ENCODE measurements at places on chromosomes 13 and 19.
A peak's percentile ranks its signal among the peaks of the same experiment; 100 is the strongest.

- DNase-seq: no peak
These were observed 4.0 kb downstream of the PIK3R2 start for GRCh38 chr19:18156841-18157464.

DNA sequence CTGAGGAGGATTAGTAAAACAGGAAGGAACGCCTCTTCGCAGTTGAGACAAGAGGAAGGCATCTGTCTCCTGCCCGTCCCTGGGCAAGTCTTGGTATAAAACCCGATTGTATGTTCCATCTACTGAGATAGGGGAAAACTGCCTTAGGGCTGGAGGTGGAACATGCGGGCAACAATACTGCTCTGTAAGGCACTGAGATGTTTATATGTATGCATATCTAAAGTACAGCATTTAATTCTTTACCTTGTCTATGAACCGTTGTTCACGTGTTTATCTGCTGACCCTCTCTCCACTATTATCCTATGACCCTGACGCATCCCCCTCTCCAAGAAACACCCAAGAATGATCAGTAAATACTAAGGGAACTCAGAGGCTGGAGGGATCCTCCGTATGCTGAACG lies 722 bp upstream of the TIMM50 start:
- DNase-seq: no peak

- no peak for DNase-seq
These were observed 67.2 kb downstream of the UQCRFS1 start for GRCh38 chr19:29145756-29146155.

GRCh38 chr13:47277774-47278173 lies 380.9 kb upstream of the HTR2A start:
- no peak for DNase-seq

- DNase-seq: no peak
These were observed 761.5 kb downstream of the PCDH9 start for GRCh38 chr13:66468656-66469055.

DNA sequence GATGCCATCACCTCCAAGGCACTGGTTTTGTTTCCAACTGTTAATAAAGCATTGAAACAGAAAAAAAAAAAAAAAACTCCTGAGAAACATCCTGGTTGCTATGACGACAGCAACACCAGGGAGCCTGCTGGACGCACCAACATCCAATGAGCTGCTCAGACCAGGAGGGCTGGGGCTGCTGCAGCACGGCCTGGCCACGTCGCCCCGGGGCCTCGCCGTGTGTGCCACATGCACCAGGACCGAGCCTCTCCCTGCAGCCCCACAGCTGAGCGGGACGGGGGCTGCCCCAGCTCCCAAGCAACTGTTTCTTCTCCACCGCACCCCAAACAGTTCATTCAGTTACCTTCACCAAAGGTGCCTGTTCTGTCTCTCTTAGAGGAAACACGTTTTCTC lies 54.5 kb downstream of the RASA3 start:
- no peak for DNase-seq

- DNase-seq: no peak
These were observed 2.7 kb downstream of the RPL36 start for GRCh38 chr19:5692723-5693194.

- no peak for DNase-seq
These were observed 221.9 kb upstream of the SLC10A2 start for GRCh38 chr13:103288114-103288513.

GRCh38 chr19:6738787-6739389 lies 592 bp upstream of the TRIP10 start:
- DNase-seq: no peak

- no peak for DNase-seq
These were observed 140.7 kb downstream of the KCTD12 start for GRCh38 chr13:76745261-76746200.

DNA sequence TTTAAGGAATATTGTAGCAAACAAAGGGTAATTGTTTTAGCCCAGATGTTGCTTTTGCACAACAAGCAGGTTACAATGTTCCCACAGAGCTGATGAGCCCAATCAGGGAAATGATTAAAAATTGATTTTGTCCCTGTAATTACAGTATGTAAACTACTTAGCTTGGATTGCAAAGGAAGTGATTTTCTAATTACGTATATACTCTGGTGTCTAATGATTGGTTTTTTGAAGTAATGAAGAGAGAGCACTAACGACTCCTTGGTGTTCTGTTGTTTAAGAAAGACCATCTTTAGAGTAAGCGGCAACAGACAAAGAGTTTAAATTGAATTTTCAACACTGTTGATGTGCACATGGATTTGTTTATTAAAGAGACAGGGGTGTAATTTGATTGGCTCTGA lies 95.3 kb upstream of the ZNF536 start:
- DNase-seq: no peak

GRCh38 chr13:109610517-109610916 lies 175.9 kb downstream of the IRS2 start:
- peak; percentile 5 for DNase-seq

- DNase-seq: no peak
These were observed 93.7 kb downstream of the RBM26 start for GRCh38 chr13:79312340-79312855.

DNA sequence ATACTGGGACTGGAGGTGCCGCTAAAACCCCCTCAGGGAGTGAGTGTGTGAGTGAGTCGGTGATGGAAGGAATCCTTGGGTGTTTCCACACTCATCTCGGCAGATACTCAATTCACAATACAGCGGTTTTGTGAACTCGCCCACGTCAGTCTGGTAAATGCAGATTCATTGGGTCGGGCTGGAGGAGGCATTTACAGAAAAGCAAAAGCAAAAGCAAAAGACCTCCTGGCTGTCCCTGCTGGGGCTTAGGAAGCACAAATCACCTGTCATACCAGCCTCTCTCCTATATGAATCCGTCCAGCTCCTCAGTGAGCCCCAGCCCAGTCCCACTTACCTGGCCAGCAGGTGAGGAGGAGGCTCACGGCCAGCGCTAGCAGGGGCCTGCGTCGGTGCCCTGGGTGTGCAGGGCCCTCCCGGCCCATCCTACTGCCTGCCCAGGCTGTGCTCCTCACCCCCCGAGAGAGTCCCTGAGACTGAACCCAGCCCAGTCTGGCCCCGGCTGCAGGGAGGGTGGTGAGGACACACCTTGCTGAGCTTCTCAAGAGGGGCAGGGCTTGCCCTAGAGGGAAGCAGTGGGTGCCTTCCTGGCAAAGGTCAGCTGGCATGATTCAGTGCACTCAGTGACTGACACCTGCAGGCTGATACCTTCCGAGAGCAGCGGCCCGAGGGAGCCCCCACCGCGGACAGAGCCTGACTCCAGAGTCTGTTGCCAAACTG lies at the start of gene MUC16:
MUC16 (minus strand) TSS at position 475 of the 717 bp plus-strand sequence.
- DNase-seq: no peak

DNA sequence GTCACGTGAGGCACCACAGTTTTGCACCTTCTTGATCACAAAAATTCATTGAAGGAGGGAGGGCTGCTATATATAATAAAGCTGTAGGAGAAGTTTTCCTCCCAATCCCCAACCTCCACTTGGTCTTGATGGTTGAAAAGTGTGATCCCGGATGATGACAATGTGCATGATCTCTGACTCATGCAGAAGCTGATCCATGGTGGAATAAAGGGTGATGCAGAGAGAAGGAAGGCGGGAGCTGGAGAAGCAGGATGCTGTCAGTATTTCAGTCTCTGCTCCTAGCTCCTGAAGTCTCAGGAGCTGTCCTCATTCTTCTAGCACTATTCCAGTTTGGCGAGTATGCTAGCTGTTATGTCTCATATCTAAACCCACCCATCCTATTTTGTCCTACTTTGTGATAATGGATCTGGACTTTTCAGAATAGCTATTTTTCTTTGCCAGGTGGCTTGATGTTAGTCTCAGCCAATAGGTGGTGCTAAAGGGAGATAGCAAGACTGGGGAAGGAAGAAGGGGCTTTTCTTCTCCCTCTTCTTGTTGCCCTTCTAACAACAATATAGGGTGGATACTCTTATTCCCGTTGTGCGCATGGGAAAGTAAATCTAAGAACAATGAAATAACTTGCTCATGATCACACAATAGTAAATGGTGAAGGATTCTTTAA lies 65.6 kb upstream of the HTR2A start:
- no peak for DNase-seq

DNA sequence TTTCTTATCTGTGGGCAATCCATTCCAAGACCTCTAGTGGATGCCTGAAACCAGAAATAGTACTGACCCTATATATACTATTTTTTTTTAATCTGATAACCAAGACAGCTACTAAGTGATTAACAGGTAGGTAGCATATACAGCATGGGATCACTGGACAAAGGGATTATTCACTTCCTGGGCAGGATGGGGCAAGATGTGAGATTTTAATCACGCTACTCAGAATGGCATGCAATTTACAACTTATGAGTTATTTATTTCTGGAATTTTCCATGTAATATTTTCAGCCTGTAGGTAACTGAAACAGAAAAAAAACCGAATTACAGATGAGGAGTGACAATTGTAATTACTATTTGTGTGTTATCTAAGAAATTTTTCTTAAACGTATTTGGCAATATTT lies 41.2 kb downstream of the ZIC2 start:
- DNase-seq: no peak

- DNase-seq: peak; percentile 77
These were observed 2.0 kb downstream of the SLC1A5 start for GRCh38 chr19:46786236-46787039.

DNA sequence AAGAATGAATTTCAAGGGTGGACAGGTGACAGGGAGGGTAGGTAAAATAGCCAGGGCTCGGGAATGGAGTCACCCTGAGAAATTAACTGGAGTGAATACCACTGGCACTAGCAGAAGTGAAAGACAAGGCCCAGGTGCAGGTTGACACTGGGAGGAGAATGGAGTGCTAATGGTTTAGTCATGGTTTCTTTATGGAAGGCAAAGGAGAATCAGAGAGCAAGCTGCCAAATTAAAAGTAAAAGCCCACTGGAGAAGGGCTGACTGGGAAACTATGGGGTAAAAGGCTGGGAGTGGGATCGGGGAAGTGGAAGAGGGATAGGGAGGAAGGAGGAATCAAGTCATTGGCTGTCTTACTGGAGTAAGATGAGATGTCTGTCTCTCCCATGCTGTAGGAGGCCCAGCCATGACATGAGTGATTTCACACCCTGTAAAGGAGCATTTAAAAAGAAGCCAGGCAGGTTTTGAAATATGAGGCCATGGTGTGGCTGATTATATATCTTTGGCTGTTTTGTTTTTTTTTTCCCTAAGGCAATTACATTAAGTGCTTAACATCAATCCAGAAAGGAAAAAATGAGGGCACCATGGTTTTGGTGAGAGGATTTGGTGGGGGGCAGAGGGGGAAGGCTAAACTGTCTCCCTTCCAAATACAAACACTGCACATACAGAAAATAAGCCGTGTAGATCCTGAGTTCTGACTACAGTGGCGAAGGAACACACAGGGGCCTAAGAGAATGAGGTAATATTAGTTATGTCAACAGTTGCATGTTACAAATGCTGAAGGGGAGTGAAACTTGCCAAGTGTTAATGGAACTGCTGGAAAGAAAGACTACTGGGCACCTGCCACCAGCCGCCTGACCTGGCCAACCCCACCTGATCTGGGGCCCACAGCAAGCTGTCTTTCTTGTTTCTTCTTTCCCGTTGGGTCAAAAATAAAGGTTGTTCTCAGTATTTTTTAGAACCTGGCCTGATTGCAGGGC lies 183.5 kb upstream of the TSC22D1 start:
- DNase-seq: no peak

DNA sequence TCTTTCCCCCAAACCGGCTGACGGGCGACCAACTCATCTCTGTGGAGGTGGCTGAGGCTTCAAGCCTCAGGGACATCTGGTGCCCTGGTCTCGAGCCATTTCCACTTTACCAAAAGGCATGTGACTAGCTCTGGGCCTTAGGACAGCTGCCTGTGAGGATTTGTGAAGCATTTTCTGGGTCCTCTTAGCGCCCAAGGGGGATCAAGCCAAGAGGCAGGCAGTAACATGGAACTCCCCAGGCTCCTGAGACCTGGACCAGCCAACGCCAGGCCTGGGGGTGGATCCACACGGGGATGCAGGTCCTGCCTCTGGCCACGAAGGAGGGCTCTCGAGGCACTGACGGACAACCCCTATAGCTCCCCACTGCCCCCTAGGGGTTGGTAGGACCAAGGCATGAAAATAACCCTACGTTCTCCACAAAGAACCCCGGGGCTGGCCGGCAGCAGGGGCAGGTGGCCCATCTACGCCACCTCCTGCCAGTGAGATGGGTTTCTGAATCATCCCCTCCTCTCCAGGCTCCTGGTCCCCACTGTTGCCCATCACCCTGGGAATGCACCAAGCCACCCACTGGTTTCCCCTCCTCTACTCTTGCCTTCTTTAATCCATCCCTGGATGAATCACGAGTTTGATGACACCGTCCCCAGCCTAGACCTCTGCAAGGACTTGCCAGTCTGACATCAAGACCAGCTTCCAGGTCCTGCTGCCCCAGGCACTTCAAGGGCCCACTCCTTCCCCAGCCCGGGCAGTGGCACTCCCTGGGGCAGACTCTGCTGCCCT lies 7.0 kb upstream of the MYDGF start:
- DNase-seq: no peak

DNA sequence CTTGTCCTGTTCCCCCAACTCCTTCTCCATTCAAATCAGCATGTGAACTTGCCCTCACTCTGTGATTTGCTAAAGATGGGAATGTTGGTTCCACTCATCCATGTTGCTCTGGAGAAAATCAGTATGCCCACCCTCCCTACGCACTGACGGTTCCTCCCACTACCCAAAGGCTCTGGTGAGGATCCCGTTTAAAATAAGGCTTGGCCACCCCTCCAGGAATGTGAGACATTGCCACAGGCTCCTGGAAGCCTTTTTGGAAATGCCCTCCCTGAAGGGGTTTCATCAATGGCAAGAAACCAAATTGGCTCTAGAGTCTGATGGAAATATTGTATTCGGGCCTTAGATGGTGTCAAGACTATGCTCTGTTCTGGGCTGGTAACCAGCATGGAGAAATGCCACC lies 187.3 kb downstream of the USP12 start:
- DNase-seq: no peak

DNA sequence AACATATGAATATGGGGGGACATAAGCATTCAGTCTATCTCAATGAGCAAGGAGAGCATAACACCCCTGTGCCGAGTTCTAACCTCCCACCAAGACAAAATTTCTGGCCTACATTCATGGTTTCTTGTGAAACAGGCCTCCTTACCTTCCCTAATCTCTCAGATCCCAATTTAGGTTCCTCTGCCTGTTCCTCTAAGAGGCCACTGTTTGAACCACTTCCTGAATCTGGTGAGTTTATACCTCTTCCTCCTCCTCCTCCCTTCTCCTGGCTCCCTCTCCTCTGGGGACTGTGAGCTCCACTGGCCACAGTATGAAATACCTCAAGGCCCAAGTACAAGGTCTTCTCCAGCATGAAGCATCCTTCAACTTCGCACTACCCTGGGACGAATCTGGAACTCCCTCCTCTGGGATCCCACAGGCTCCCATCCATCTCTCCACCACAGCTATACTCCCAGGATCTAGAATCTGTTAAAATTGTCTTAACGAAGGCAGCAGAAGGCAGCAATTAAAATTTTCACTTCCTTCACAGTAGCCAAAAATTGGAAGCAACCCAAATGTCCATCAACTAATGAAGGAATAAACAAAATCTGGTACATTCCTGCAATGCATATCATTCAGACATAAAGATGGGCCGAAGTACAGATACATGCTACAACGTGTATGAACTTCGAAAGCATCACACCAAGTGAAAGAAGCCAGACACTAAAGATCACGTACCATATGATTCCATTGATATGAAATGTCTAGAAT lies 7.8 kb upstream of the SIGLECL1 start:
- no peak for DNase-seq

- no peak for DNase-seq
These were observed 10.4 kb upstream of the GIPR start for GRCh38 chr19:45657520-45658167.

GRCh38 chr13:45209229-45209628 lies 8.4 kb upstream of the KCTD4 start:
- DNase-seq: no peak

- DNase-seq: no peak
These were observed 69.6 kb upstream of the PCDH9 start for GRCh38 chr13:67299751-67300150.

GRCh38 chr13:55516610-55517009 lies 1624.1 kb upstream of the PRR20A start:
- no peak for DNase-seq
